ENCODE measurements at places on chromosomes 7 and 10.
A peak's percentile ranks its signal among the peaks of the same experiment; 100 is the strongest.

GRCh38 chr7:91019686-91020385, 244.4 kb upstream of the FZD1 start:
- no peak for DNase-seq

DNA sequence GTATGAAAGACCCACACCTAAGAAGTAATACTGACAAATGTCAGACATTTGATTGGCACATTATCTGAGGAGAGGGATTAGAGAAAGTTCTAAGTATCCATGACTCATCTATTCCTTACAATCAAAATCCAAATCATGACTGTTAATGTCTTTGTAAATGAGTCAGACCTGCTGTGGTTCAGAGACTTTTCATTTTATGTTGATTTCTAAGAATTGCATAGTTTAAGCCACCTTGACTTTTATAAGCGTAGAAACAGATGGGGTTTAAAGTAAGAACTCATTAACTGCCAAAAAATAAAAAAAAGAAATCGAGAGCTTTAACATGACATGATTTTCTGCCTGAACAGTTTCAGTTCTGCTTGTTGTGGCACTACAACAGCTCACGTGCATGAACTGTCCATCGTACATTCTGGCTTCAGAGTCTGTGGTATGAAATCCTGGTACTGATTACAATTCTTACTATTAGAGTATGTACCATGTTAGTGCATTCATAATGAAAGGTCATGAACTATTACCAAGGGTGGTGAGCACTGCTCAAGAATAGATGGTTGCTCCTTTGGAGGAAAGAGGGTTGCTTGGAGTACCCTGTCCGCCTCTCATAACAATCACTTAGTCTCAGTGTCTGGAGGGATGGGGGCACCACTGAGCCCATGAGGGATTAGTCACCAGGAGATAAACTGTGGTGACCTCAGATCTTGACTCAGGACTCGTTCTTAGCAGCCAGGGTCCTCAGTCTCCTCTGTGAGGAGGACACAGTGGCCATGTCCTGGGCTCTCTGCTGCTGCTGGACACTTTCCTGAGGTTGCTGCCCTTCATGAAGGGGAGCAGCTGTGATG, 42.2 kb downstream of the ACSM6 start:
- no peak for DNase-seq

- DNase-seq, result no peak
Measured at GRCh38 chr7:47327346-47327697, 254.6 kb downstream of the TNS3 start.

- peak; percentile 36 for DNase-seq
Measured at GRCh38 chr10:98340940-98341310, 72.9 kb upstream of the LOXL4 start.

GRCh38 chr7:19463581-19463980, 245.3 kb downstream of the POLR1F start:
- DNase-seq, result no peak

- no peak for DNase-seq
Measured at GRCh38 chr7:135726911-135727673, 894 bp downstream of the SLC13A4 start.

GRCh38 chr10:19811540-19811939, 4.7 kb upstream of the PLXDC2 start:
- peak; percentile 15 for DNase-seq

GRCh38 chr7:102094316-102094650, 192.4 kb upstream of the SH2B2 start:
- no peak for DNase-seq

Measured in G401 (cell line).